BJ (cell line): ENCODE measurements at places on chromosomes 16 and 17.

DNA sequence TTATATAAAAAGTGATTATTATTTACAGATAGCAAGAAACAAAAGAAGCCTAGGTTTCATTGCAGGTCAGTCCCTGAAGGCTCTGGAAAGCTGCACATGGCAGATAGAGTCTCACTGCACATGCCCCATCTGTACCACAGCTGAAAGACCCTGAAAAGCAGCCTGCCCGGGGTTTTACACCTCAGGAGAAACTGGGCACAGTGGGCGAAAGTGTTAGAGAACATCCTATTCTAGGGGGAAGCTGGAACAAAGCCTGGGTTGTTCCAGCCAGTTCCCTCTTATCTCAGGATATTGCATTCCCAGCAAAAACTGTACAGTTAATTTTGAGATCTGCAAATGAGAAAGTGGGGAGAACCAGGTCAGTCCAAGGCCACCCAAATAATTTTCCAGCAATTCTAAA lies 419.7 kb downstream of the CNTNAP4 start:
- DNase-seq, result no peak

GRCh38 chr17:41456204-41456603 lies 11.0 kb downstream of the KRT32 start:
- DNase-seq, result no peak

DNA sequence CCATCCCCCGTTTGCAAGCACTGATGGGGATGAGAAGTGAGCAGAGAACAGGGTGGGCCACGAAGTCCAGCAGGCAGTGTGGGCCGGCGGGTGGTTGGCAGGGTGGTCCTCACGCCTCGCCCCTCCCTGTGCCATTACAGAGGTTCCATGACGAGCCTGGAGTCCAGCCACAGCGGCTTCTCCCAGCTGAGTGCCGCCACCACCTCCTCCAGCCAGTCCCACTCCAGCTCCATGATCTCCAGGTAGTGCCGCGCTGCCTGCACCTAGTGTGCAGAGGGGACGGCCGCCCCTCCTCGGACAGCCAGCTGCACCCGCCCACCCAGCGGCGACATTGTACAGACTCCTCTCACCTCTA lies 73.0 kb downstream of the SEC14L1 start:
- no peak for DNase-seq

- DNase-seq, result peak; percentile 19
Observed at GRCh38 chr17:45997624-45998023, 1.4 kb upstream of the STH start.

- DNase-seq, result no peak
Observed at GRCh38 chr17:51676691-51677487, 416.5 kb downstream of the UTP18 start.

DNA sequence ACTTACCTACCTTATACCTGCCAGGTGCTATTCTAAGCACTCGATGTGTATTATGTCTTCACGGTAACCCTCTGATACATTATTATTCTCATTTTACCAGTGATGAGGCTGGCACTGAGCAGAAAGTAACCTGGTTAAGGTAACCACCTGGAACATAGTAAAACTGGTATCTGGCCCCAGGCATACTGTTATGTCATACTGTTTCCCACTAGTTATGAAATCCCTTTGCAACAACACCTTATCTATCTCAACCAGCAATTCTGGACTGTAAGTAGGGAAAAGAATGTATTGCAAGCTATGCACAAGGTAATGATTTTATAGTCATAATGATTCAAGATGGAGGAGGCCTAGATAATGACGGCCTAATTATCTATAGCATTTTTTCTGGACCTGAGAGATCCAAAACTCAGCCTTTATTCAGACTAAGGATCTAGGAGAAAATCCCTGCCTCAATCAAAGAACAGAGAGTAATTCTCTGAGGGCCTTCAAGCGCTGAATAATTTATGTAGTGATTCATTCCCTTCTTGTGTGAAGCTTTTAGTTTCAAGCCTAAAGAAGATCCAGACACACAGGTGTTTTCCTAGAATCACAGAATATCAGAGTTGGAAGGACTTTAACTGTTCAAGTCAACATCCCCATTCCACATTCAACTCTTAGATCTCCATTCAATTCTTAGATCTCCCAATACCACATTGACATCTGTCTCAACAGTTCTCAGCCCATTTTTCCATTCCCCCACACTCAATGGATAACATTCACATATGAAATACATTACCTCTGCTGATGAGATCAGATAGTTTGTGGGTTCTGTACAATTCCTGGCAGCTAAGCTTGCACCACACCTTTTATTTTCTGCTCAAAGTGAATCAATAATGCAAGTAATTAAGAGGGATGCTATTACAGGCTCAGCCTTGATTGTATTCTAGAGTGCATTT lies 14.9 kb upstream of the MMD start:
- DNase-seq, result no peak

DNA sequence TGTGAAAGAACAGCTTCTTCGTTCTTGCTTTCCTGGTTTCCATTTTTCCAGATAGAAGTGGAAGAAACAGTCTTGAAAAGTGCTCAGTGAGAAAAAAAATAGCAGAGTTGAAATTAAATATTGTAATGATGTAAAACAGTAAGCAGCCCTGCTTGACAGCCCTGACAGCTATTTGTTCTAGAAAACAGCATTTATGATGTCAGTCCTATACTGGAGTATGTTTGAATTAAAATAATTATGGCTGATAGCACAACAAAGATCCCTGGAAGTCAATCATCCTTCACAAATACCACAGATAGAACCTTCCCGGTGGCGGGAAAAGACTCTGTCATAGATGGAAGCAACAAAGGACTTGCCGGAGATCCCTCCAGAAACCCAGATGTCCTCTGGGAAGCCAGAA lies 298.0 kb upstream of the TNRC6C start:
- DNase-seq, result no peak

DNA sequence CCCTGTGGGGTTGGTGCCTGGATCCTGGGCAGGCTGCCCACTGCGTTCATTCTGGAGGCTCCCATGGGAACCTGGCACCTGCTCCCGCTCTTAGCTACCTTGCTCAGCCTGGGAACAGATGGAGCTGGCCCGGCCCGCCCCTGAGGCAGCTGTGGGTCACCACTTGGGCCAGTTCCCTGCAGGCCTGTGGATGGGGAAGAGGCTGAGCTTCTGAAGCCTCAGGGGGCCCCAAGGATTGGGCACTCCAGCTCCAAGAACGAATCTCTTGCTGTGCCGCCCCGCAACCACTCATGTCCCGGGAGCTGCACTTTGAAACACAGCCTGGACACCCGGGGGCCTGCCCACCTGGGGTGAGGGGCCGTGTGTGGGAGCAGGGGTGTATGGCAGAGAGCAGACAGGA lies 37.7 kb downstream of the BAHCC1 start:
- DNase-seq, result no peak

- DNase-seq, result no peak
Observed at GRCh38 chr16:89361751-89362539, 128.4 kb downstream of the ANKRD11 start.

- peak; percentile 49 for DNase-seq
Observed at GRCh38 chr16:23081675-23082119, 67.6 kb downstream of the USP31 start.

GRCh38 chr17:76511668-76512365 lies 10.6 kb upstream of the RHBDF2 start:
- no peak for DNase-seq

DNA sequence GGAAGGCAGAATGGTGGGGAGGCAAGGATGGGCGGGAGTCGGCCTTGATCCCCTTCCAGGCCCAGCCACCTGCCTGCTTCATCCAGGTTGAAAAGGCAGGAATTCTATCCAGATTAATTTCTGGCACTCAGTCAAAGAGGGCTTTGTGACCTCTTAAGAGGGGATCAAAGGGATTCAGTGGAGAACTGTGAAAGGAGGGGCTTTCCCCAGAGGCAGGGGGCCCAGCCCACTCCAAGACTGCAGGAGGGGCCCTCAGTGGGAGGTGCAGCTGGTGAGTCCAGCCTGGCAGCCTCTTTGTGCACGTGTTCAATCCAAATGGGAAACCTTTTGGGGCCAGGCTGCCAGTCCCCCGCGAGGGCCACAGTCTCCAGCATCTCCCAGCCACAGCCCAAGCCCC lies 148.5 kb upstream of the PLCG2 start:
- DNase-seq, result no peak
